ENCODE measurements at places on chromosomes 4 and X.
A peak's percentile ranks its signal among the peaks of the same experiment; 100 is the strongest.

DNA sequence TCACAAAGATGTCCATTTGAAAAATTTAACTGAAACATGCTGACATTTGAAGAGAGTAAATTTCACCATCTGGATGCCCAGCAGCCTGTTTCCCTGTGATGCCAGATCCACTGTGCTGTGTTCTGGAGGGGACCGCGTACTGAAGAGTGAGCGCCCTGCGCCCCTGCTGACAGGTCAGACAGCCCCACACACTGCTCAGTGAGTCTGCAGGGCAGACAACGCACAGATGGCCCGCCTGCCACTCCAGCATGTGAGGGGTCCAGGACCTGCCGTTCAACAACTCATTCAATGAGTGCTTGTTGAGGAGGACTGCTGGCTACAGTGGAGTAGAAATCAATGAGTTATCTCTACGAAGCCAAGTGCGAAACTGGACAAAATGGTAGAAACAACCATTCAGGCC is 49.2 kb downstream of the FGFRL1 start:
- DNase-seq: no peak

DNA sequence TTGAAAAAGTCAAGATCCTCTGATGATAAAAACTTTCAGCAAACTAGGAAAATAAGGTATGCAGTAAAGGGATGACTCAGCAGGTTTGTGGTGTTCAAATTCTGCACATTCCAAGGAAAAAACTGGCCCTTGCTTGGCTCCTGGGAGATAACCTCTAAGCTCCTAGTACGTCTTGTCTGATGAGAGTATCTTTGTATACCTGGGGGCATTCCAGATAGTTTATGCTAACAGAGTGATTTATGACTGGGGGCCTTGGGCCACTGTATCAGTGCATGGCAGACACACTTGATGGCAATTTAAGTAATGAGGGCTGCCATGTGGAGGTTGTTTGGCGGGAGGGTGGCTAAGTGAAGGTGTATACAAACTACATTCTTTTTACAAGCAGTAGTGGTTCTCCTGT is 56.9 kb downstream of the NSG1 start:
- no peak for DNase-seq

DNA sequence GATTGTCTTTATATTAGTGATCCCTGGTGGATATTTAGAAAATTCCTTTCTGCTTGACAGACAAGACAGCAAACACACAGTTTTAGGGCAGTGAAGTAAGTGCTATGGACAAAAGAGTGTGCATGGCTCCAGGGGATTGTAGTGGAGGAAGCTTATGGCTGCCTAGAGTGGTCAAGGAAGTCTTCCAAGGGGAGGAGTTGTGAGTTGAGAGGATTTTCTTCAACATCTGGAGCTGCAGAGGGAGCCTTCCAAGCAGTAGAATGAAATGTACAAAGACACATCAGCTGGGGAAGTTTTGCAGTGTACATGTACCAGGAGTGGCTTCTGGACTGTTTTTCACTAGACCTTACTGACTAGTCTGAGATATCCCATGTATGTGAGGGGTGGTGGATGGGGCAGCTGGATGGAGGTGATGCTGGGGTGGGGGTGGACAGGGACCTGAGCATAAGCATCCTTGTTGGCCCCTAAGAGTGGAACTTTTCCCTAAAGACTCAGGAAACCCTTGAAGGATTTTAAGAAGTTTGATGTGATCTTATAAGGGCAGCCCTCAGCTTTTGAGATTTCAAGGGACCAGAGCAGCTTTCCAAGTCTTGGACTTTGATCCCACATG is 160.5 kb upstream of the TAPT1 start:
- no peak for DNase-seq

DNA sequence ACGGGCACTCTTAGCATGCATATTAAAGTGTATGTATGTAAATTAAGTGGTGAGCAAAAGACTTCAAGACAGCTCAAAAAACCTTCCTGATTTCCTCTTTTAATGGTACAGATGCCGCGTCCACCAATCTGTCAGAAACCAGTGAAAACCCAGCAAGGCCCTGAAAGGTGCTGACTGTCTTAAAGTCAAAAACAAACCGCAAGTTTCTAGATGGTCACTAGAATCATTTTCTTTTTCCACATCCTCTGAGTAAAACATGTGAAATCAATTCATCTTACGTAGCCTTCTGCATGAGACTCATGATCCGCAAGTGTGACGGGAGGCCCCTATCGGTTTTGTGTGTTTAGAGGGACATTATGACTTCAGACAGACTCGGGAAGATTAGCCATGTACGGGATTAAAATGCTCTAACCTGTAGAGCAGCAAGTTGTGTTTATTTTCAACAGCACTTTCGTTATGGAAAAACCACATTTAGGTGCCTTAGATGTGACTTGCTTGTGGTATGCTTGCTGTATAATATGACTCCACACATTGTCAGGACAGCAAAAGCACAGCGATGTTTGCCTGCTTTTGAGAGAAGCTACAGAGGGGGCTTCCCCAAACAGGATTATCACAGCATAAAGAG is 88.2 kb upstream of the STS start:
- no peak for DNase-seq

GRCh38 chr4:174592985-174593335 is 70.7 kb upstream of the HPGD start:
- DNase-seq: no peak

DNA sequence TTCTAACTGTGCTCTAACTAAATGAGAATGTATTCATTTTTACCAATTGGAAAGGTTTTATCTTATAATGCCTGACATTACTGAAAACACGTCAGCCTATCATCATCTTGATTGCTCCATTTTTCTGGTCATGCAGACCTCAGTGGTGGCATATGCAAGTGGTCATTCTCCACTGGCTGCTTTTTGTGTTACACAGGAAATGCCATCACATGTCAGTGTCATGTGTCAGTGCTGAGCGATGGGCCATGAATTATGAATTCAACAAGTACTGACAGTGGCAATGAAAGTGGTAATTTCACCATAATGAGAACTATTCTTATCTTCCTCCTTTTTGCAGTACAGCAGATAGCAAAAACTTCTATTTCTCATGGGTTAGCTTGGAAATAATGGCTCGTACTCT is 190.5 kb downstream of the PACRGL start:
- no peak for DNase-seq

- peak; percentile 63 for DNase-seq
Observed at GRCh38 chr4:1201851-1202525, 29.6 kb upstream of the SPON2 start.

GRCh38 chrX:133527415-133527814 is 112.1 kb upstream of the GPC4 start:
- DNase-seq: no peak

- no peak for DNase-seq
Observed at GRCh38 chr4:162497564-162498167, 333.9 kb upstream of the FSTL5 start.

- DNase-seq: no peak
Observed at GRCh38 chr4:63169836-63170235, 1239.4 kb downstream of the TECRL start.

DNA sequence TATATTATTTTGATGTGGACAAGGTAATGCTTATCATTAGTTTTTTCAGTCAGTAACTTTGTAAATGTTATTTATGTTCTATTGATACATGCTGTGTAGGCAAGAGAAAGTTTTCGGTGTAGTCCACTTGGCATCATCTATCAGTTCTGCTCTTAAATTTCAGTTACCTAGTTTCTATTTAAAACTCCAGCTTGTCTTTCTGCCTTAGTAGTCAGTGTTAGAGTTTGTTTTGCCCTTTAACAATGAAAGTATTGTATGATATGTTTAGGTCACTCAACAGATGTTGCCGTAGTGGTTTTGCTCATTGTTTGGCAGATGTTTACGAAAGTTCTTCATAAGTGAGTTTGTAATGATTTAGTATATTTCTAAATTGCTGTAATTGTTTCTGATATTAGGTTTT is 34.9 kb upstream of the FHDC1 start:
- no peak for DNase-seq

DNA sequence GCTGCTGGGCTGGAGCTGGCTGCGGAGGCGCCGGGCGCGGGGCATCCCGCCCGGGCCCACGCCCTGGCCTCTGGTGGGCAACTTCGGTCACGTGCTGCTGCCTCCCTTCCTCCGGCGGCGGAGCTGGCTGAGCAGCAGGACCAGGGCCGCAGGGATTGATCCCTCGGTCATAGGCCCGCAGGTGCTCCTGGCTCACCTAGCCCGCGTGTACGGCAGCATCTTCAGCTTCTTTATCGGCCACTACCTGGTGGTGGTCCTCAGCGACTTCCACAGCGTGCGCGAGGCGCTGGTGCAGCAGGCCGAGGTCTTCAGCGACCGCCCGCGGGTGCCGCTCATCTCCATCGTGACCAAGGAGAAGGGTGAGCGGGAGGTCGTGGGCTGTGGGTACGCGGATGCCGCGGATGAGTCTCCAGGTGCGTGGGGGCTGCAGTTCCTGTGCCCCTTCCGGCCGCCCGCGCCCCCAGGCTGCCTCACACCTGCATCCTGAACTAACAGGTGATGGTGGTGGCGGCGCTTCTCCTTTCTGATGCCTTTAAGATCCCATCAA is 499 bp downstream of the CYP2U1 start:
- DNase-seq: no peak

GRCh38 chrX:57900975-57901374 is 9.3 kb downstream of the ZXDA start:
- DNase-seq: no peak

GRCh38 chr4:72858328-72858727 is 211.2 kb downstream of the COX18 start:
- no peak for DNase-seq

- DNase-seq: peak; percentile 2
Observed at GRCh38 chrX:103831803-103832544, at the start of gene RAB9B. RAB9B (minus strand) TSS chrX:103832257; CDS start chrX:103825784, 6,473 bp downstream.

GRCh38 chr4:1411436-1412375 is 5.5 kb upstream of the NKX1-1 start:
- no peak for DNase-seq

DNA sequence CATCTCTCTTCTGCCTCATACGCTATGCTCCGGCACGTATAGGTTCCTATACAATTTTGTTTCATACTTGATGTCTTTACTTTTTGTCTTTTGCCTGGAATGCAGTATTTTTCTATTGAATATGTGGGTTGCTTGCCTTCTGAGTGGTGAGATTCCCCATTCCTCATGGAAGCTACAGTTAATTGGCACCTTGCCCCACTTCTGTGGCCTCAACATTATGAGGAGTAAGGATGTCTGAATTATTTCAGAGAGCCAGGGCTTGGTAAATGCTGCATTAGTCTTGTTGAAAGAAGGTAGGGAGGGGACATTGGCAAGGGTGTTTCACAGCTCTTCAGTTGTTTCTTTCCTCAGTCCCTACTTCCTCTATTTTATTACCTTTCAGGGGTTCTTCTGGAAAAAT is 23.0 kb downstream of the CDKL5 start:
- DNase-seq: no peak

DNA sequence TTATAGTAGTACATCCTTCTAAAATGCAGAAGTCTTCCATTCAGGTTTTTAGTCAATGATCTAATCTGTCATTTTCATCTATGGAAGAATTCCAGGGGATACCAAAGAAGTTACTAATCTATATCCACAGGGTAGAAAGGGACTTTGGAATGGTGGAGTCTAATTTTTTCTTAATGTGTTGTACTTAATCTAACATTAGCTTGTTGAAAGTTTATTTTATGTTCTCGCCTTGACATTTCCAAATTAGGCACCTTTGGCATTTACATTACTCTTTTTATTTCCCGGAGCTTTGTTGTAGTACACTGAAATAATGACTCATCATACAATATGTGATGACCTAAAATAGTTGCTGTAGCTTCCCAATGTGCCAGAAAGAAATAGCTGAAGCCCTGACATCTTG is 91.5 kb downstream of the HTR2C start:
- DNase-seq: no peak

DNA sequence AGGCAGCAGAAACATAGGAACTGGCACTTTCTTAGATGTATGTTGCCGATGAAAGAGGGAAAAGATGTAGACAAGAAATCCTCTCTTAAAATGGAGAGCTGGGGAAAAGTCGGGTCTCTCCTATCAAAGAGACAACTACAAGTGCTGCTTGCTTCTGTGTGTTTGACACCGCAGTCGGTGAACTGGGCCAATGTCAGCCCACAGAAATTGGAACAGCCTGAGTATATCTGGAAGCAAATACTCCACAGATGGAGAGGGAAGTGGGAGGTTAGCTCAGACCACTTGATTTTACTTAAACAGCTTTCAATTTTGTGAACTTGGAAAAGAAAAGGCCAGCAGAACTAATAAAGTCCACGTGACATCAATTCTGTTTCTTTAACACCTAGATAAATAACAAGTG is 230.9 kb upstream of the FAT1 start:
- DNase-seq: no peak

DNA sequence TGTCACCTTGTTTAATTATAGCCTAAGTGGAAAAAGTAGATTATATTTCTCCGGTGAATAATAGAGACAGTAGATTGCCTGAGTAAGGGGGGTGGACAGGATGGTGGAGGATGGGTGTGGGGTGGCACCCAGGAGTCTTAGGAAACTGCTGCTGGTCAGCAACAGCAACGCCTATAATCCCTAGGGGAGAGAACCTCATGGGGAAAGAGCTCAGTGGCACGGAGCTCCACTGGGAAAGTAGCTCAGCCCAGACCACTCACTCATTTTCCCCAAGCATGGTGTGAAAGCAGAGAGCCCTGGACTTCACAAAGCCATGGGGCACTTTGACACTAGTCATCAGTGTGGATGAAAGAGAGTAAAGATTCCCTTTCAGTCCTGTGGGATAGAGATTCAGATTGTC is 31.1 kb downstream of the METTL14 start:
- no peak for DNase-seq

DNA sequence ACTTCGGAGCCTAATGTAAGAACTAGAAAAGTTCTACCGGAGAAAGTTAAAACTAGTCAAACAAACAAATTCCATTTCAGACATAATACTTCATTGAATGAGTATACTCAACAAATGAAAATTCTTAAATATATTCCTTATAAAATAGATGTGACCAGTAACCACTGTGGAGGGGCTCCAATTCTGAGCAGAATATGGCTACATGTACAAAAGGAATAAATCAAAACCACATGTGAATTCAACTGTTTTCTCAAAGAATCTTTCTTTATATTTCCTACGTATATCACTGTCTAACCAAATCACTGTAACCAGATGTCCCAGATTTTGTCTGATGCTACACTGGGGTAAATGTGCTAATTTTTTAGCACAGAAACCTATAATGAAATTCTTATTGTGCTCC is 49.0 kb downstream of the HTN1 start:
- DNase-seq: no peak

DNA sequence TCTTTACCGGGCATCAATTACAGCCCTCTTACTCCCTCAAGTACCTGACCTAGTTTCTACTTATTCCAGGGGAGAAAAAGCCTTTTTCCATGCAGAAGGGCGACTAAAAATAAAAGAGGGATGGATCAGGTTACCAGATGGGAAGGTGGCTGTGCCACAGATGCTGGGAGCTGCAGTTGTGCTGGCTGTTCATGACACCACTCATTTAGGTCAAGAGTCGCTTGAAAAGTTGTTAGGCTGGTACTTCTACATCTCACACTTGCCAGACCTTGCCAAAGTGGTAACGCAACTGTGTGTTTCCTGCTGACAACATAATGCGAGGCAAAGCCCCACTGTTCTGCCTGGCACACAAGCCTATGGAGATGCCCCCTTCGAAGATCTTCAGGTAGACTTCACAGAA is 148.4 kb upstream of the FGF16 start:
- no peak for DNase-seq

GRCh38 chr4:109574443-109574850 is 14.4 kb downstream of the MCUB start:
- DNase-seq: no peak

GRCh38 chr4:140025470-140025869 is 128.5 kb downstream of the MAML3 start:
- DNase-seq: no peak

GRCh38 chr4:40897557-40898203 is 147.9 kb downstream of the NSUN7 start:
- DNase-seq: peak; percentile 31

- DNase-seq: no peak
Observed at GRCh38 chr4:40367451-40367850, 32.3 kb downstream of the CHRNA9 start.

Data from stimulated activated CD8-positive, alpha-beta memory T cell treated with anti-CD3 and anti-CD28 coated beads, Interleukin-4, amount 100 ng/mL, for 1 hour (primary cell).